NCI-H1436 treated with DMSO at 0.1 percent for 48 hours (cell line): ENCODE measurements at places on chromosomes 4 and X.

- DNase-seq, result no peak
Measured at GRCh38 chr4:178320003-178320402, 877.8 kb upstream of the AGA start.

GRCh38 chrX:2707334-2707760 lies 16.3 kb downstream of the CD99 start:
- DNase-seq, result no peak

- DNase-seq, result no peak
Measured at GRCh38 chrX:17417372-17417771, 42.4 kb downstream of the NHS start.

- DNase-seq, result no peak
Measured at GRCh38 chr4:175443547-175443946, 368.5 kb downstream of the GPM6A start.

GRCh38 chr4:2763511-2763967 lies 7.4 kb upstream of the TNIP2 start:
- no peak for DNase-seq

- no peak for DNase-seq
Measured at GRCh38 chr4:8072235-8072968, 86.2 kb downstream of the ABLIM2 start.

GRCh38 chr4:5885733-5886132 lies 7.2 kb downstream of the CRMP1 start:
- DNase-seq, result no peak

DNA sequence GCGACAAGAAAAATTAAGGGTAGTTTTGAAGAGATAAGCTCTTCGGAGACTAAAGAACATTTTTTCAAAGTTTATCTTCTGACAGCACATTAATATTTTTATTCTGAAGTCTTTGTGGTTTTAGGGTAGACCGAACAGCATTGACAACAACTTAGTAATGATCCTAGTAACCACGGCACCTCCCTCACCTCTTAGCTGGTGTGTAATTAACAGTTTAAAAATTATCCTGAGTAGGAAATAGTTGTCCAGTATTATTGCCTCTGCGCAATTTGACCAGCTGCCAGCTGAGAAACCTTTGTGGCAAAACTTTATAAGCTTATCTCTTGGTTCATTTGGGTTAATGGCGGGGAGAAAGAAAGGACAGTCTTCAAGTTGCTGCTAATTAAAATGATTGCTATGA lies 213.6 kb downstream of the CBLL2 start:
- DNase-seq, result peak; percentile 7

- DNase-seq, result no peak
Measured at GRCh38 chrX:41671082-41671481, 17.7 kb upstream of the GPR34 start.

- no peak for DNase-seq
Measured at GRCh38 chr4:37584071-37584470, 102.1 kb downstream of the RELL1 start.

- DNase-seq, result no peak
Measured at GRCh38 chr4:9994246-9994847, 26.9 kb downstream of the SLC2A9 start.

GRCh38 chr4:136934601-136935000 lies 597.7 kb downstream of the PCDH18 start:
- DNase-seq, result no peak

- DNase-seq, result no peak
Measured at GRCh38 chrX:136660896-136661295, 12.9 kb downstream of the CD40LG start.

DNA sequence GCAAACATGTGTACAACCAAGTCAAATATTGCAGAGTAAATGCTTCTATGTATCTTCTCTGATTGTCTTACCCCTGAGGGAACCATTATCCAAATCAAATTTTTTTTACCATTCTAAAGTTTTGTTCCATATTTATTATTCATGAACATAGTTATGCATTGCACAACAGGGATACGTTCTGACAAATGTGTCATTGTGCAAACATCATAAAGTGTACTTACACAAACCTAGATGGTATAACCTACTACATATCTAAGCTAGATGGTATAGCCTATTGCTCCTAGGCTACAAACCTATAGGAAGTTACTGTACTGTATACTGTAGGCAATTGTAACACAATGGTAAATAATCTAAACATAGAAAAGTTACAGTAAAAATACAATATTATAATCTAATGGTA lies 23.4 kb downstream of the BEX3 start:
- DNase-seq, result no peak

GRCh38 chrX:133541021-133541420 lies 125.7 kb upstream of the GPC4 start:
- no peak for DNase-seq

- DNase-seq, result no peak
Measured at GRCh38 chrX:117957128-117957527, 159.5 kb downstream of the KLHL13 start.

GRCh38 chrX:136764206-136764605 lies 16.5 kb downstream of the ARHGEF6 start:
- DNase-seq, result no peak

GRCh38 chrX:68571610-68572311 lies 72.9 kb downstream of the YIPF6 start:
- DNase-seq, result no peak

- DNase-seq, result no peak
Measured at GRCh38 chr4:20075248-20075871, 176.3 kb upstream of the SLIT2 start.

DNA sequence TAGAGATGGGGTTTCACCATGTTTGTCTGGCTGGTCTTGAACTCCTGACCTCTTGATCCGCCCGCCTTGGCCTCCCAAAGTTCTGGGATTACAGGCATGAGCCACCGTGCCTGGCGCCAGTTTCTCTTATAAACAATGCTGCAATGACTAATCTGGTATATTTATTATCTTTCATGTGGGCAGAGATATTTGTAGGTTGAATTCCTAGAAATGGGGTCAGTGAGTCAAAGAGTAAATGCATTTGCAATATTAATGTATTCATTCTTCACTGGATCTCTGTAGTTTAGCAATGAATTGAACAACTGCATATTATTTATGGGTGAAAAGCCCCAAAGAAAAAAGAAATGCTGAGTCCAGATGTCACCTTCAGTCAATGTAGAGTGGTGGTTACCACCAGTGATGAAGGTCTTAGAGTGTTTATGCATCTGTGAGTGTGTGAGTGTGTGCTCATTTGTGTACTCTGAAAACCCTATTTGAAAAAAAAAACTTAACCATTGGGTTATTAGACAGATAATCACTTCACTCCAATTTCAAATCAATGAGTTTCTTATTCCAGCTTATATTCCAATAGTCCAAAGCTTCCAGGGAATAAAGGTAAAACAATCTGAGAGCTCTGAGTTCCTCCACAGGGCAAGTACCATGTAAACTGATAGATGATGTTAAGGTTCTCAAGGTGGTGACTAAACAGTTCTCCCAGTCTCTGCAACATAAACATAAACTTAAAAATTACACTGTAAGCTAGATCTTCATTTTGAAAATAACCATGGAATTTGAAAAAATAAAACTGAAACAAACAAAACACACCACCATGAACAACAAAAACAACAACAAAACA lies 22.6 kb upstream of the CD38 start:
- DNase-seq, result no peak

DNA sequence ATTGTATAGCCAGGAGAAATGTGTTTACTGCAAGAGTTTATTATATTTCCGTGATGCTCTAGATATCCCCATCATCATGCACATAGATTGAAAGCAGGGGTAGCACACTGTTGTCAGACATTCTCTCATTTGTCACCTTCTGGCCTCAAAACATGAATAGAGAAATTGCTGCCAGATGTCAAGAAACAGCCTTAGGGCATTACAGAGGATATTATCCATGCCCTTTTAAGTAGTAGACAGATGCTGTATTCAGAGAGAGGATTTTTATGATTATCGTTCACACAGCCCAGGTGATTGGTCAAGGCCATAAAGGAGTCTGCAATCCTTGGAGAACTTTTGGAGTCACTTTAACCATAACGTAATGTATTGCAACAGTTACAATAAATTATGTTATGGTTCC lies 1961.5 kb upstream of the TENM3 start:
- no peak for DNase-seq

- DNase-seq, result no peak
Measured at GRCh38 chr4:121801715-121802075, 572 bp downstream of the EXOSC9 start.

DNA sequence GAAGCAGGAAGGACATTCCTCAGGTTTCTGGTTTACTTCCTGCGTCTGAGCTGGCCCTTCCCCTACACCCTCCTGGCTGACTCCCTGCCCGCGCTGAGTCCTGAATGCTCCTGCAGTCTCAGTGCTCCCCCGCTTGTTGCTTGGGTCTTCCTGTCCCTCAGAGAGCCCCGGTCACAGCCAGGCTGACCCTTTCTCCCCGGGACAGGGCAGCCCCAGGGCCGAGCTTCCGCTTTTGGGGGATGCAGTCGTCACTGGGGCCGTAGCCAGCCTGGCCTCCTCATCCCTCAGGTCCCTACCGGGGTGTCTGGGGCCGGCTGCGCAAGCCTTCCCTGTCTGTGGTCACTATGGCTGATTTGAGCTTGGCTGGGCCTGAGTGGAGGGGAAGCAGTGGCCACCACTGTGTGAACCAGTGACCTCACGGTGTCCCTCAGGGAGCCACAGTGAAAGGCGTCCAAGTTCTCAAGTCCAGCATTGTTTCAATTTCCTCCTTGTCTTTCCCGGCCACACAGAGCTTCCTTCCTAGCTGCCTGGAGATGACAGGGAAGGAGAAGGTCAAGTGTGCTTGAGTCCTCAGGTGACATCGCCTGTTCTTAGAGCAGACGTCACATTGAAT lies 34.1 kb upstream of the ASMTL start:
- no peak for DNase-seq

GRCh38 chr4:65515646-65516045 lies 154.6 kb downstream of the EPHA5 start:
- no peak for DNase-seq

DNA sequence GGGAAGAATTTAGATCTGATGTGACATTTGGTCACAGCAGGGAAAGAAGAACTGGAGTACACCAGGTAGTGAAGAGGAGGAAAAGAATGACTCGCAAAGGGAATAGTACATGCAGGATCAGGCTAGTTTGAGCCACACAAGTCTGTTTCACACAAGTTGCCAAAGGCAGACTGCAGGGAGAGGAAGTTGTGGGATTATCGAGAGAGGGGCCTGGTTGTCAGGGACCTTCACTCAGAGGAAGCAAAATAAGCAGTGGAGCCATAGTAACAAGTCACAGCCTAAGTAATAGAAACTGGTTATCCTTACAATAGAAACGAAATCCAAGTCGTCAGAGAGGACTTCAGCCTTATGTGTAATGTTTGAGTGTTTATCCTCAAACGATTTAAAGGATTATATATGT lies 316.7 kb upstream of the HTR2C start:
- DNase-seq, result no peak

- DNase-seq, result no peak
Measured at GRCh38 chrX:8639949-8640475, 91.9 kb downstream of the ANOS1 start.

GRCh38 chrX:2889045-2889605 lies 40.0 kb downstream of the ARSD start:
- DNase-seq, result no peak

DNA sequence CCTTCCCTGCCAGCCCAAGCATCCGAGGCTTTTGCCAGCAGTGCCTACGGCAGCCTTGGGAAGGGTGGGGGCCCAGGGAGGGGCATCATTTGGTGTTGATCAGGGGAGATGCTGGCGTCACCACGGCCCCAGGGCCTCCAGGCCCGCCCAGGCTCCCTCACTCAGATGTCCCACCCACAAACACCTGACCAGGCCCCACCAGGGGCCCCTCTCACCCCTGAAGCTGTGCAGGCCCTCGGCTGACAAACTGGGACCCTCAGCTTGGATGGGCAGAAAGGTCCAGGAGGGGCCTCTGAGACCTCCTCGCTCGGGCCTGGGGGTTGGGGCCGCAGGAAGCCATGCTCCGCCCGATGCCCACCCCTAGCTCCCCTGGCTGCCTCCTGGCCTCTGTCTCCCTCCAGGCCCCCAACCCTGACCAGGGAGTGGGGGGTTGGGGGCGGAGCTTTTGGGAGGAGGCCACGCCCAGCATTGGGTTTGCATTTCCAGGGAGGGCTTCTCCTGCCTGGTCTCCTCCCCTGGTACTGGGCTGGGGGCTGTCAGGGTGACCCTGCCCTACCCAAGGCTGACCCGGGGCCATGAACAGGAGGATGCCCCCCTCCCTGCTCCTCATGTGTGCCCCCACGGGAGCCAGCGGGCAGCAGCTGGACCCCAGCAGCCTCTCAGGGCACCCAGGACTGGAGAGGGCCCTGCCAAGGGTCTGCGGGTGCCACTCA lies 33.4 kb upstream of the SPON2 start:
- no peak for DNase-seq
